ENCODE measurements at places on chromosomes 3 and 15. TPM values are rescaled to one million over a fixed set of nuclear protein-coding genes. Genes with fewer than 3 reads are reported as not detected.
A peak's percentile ranks its signal among the peaks of the same experiment; 100 is the strongest.

DNA sequence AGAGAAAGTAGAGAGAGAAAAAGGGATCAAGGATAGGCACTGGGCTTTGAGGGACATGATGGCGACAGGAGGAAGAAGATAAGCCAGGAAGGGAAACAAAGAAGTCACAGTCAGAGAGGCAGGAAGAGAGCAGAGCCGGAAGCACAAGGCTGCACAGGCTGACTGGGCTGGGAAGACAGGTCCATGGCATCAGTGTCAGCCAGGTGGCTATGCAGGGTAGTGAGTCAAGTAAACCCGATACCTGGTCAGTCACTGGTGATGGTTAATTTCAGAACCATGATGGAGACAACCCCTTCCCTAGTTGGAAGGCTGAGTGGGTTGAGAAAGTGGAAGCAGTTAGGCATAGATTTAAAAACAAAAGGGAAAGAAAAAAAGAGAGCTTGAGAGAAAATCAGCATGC, 203.8 kb downstream of the EPHB1 start:
- DNase-seq: no peak

GRCh38 chr15:69095274-69095673, 65.2 kb upstream of the GLCE start:
- no peak for DNase-seq

Gene GOLGA6L9
- 1.2 TPM for polyA plus RNA-seq

- no peak for DNase-seq
Observed at GRCh38 chr15:68765602-68766368, 54.9 kb downstream of the ANP32A start.

DNA sequence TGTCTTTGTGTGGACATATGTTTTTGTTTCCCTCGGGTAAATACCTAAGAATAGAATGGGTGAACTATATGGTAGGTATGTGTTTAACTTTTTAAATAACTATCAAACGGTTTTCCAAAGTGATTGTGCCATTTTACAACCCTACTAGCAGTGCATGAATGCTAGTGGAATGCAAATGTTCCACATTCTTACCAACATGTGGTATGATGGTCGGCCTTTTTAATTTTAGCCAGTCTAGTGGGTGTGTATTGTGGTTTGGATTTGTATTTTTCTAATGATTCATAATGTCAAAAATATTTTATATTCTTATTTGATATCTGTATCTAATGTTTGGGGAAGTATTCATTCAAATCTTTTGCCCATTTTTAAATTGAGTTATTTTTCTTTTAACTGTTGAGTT, 68.2 kb upstream of the SMAD3 start:
- DNase-seq: peak; percentile 85

DNA sequence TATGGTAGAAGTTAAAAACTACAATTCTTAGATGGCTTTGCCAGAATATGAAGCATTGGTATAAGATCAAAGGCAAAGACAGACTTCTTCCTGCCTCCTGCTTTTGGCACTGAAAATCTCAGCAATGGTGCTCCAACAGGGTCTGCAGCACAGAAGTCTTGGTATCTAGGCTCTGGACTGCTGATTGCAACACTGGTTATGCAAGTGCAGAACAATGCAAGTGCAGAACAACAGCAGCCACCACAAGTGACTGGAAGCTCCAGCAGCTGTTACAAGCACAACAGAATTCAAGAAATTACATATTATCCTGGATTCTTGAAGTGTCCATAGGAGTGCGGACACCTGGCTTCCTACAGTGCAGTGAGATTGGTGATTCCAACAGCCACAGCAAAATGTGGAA, 33.7 kb downstream of the ZBTB20 start:
- DNase-seq: no peak

GRCh38 chr3:172332256-172333041, 115.8 kb downstream of the GHSR start:
- DNase-seq: peak; percentile 50

GRCh38 chr15:83206526-83207008, 1.1 kb downstream of the HDGFL3 start:
- DNase-seq: peak; percentile 27

Gene CASR
- not detected for polyA plus RNA-seq

DNA sequence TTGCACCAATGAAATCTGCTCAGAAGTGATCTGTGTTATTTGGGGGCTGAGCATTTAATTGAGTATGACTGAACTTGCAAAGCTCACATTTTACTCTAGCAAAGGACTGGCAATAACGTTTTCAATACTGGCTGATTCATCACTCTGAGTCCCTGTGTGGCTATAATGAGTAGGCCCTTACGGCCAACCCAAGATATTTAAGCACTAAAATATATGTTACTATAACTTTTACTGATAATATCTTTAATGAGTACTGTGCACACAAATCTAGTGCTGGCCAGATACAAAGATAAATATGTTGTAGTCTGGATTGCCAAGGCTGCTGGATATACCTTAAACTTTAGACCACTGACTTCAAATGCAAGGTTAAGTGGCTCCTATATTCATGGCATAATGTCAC, 436.4 kb upstream of the KCNMB2 start:
- DNase-seq: no peak

GRCh38 chr3:78642226-78643035, 1125.4 kb downstream of the ROBO1 start:
- no peak for DNase-seq

Gene TMCO5A
- not detected for polyA plus RNA-seq

- DNase-seq: peak; percentile 29
Observed at GRCh38 chr3:11195201-11195600, 40.9 kb downstream of the HRH1 start.

Gene EHHADH
- 5.9 TPM for polyA plus RNA-seq

DNA sequence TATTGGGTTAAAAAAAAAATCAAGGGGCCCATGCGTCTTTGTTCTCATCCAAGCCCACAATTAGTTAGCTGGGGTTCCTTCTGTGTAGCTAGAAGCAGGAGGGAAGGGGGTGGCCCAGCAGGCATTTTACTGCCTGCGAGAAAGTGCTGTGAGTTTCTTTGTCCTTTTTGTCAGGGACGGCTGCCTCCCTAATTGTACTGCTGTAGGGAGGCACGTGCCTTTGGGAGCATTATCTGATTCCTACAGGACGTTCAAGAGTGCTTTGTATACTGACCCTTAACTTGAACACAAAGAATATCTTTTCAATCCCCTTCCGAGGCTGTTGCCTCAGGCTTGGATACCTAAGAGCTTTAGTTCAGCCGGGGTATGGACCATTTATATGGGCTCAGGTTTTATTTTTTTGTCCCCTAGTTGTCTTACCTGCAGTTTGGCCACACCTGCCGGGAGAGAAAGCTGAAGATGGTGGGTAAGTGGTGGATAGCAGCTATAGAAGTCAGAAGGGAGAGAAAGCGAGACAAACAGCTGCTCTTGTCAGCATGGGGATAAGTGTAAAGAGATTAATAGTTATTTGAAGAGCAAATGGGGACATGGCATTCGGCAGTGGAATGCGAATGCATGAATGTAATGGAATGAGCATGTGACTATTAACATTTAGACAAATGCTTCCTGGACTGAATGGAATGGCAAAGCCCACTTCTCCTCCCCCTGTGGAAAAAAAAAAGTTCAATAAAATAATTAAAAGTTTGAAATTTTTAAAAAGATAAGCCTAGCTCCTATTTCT, 175.2 kb downstream of the TP63 start:
- DNase-seq: no peak

- DNase-seq: peak; percentile 49
Observed at GRCh38 chr3:37703626-37704025, 158.1 kb upstream of the CTDSPL start.
